ENCODE measurements at places on chromosomes 7 and 10.
A peak's percentile ranks its signal among the peaks of the same experiment; 100 is the strongest.

GRCh38 chr10:79243181-79244067 lies 103.8 kb upstream of the PPIF start:
- no peak for DNase-seq

DNA sequence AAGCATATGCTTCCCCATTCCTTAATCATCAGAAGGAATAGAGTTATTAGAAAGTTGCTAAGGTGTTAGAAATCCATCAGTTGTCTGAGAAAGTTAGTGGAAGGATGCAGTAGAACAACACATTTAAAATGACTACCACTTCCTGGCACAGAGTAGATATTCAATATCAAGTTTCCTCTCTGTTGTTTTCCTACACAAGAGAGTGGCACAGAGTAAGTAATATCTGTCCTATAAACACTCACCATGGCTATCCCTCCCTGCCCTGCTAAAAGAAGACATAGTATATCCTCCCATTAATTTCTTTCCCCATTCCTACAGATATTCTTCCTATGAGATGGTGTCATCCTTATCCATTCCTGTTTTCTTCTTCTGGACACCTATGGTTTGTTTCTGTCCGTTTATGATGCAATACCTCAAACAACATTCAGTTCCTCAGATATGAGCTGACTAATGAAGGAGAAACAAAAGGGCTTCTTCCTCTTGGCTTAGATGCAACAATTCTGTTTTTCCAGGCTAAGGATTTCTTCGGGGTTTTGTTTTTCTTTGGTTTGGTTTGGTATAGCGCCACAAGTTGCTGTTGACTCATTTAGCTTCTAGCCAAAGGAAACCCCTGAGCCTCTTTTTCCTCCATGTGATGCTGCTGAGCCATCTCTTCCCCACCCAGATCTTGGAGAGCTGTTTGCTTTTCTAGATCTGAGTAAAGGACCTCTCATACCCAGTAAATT lies 32.9 kb upstream of the BPGM start:
- DNase-seq, result no peak

GRCh38 chr7:147980826-147981813 lies 609.4 kb upstream of the C7orf33 start:
- DNase-seq, result no peak

DNA sequence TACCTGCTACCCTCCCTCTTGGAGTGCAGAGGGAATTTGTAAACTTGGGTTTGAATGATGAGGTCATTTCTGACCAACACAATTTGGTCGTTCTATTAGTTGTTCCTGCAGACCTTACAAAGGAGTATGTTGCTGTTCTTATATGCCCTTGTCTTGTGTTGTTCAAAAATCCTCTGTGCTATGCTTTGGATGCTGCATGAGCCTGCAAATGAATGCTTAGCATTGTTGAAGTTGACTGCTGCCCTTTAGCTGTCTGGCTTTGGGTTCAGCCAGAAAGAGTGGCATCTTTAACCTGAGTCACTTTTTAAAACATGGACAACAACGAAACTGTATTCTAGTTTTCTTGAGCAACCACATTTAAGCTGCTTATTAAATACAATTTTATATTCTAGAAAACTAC lies 80.3 kb downstream of the SND1 start:
- DNase-seq, result no peak

- peak; percentile 53 for DNase-seq
These were observed 293.7 kb downstream of the BBS9 start for GRCh38 chr7:33422825-33423645.

- no peak for DNase-seq
These were observed 147.3 kb upstream of the PLXNA4 start for GRCh38 chr7:132723506-132724081.

GRCh38 chr10:122173766-122174435 lies 97.2 kb upstream of the BTBD16 start:
- no peak for DNase-seq

- DNase-seq, result no peak
These were observed 1.7 kb downstream of the PLEKHS1 start for GRCh38 chr10:113753020-113753692.

- no peak for DNase-seq
These were observed 75.1 kb downstream of the SEMA3D start for GRCh38 chr7:85111761-85112160.

DNA sequence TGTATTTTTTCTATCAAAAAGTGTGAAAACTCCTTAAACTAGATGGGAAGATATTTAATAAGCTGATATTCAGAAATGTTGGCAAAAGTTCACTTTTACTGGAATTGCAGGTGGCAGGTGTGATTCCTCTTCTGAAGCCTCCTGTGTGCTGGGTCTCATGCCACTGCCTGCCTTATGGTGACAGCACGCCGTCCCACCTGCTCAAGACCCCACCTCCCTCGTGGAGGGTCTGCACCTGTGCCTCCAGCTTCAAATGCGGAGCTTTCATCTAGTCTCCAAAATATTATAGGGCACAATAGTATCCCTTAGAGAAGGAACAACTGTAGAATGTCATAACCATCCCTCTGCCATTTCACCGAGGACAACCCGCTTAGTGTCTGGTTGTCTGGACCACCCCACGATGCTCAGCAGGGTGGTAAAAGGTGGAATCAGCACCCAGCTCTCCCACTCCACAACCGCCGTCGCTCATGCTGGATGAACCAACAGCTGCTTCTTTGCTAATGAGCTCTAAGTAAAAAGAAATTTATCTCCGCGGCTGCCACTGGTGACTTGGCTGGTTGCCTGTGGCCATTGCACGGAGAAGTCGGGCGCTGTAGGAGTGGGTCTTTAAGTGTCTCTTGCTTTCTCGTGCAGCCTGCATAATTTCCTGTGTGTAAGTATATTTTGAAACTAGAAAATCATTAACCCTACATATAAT lies 119.3 kb upstream of the TCERG1L start:
- no peak for DNase-seq

GRCh38 chr10:51176976-51177695 lies 102.8 kb downstream of the PRKG1 start:
- no peak for DNase-seq

GRCh38 chr7:138875794-138876193 lies 77.8 kb upstream of the ATP6V0A4 start:
- no peak for DNase-seq

DNA sequence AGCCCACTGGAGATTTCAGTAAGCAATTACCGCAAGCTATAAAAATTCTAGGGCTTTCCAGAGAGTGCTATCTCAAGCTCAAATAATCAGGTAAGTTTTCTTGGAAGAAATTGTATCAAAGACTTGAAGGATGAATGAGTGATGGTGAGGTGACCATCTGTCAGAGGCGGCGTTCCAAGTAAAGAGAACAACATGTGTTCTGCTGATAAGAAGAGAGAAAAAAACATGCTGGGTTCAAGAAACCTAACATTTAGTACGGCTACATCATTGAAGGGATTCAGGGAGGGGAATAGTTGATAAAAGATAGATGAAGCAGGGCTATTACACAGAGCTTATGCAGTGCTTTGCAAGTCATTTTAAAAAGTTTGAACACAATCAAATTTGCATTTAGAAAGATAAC lies 100.7 kb downstream of the GNAI1 start:
- no peak for DNase-seq

GRCh38 chr10:34811968-34812514 lies 3.1 kb downstream of the PARD3 start:
- no peak for DNase-seq

DNA sequence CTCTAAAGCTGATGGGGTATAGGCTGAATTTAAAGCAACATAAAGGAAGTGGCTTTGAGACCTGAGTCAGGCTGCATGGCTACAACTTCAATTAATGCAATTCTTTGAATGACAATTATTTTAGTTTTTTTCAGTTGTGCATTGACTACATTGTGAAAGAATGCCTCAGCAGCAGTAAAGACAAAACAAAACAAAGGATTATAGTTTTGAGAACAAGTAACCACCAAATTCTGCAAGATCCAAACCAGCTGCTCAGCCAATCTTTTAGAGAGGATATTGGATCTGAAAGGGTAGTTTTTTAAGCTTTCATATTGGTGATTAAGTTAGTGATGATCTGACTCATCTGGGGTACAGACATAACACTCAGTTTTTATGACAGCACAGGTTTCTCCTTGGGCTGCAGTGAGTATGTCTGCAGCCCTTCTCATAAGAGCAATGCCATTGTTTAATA lies 40.6 kb upstream of the ABCA13 start:
- DNase-seq, result no peak

DNA sequence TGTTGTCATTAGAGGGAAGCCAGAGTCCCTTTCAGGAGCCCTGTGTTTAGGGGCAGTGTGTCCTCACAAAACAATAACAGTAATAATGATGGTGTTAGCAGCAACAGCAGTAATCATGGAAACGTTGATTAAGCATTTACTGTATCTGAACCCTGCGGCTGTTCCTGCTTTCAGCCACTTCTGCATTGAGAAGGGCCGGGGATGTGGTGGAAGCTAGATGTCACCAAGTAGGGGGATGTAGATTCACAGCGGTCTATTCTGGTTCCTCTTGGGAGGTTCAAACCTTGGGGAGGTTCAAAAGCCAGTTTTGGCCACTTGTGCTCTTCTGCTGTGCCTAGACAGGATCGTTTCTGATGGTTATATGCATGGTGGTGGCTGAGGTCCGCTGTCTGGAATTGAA lies 44.8 kb downstream of the PRPF18 start:
- DNase-seq, result no peak

GRCh38 chr7:84060760-84061261 lies 133.8 kb downstream of the SEMA3A start:
- no peak for DNase-seq

DNA sequence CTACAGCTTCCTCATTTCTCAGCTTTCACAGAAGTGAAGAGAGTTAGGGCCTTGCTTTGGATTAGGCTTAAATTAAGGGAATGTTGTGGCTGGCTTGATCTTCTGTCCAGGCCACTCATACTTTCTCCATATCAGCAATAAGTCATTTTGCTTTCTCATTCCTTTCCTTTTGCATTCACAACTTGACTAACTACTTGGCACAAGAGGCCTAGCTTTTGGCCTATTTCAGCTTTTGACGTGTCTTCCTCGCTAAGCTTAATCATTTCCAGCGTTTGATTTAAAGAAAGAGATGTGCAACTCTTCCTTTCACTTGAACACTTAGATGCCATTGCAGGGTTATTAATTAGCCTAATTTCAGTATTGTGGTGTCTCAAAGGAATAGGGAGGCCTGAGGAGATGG lies 712.0 kb downstream of the INHBA start:
- no peak for DNase-seq

GRCh38 chr7:130982651-130983050 lies 248.6 kb upstream of the KLF14 start:
- no peak for DNase-seq

- DNase-seq, result no peak
These were observed 224.4 kb downstream of the PTPRN2 start for GRCh38 chr7:158362912-158363905.

DNA sequence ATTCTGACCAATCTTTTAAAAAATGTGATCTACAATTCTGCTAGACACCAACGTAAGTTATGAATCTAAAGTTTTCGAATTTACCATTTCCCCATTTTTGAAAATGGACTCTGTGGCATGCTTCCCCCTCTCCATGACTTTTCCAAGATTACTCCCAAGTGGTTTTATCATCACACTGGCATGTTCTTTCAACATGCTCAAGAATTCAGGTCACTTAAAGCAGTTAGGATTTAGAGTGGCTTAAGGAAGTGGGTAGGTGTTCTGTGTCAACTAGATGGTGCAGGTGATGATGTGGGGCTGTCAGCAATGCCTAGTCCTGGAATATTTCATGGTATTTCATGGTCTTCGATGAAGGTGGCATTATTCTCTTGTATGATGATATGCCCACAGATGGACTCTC lies 164.0 kb upstream of the ASAH2 start:
- DNase-seq, result no peak

- DNase-seq, result no peak
These were observed 4.0 kb upstream of the TMEM236 start for GRCh38 chr10:17747883-17748550.

- DNase-seq, result no peak
These were observed 49.3 kb upstream of the IL6 start for GRCh38 chr7:22677680-22678079.

GRCh38 chr10:53135213-53135896 lies 362.8 kb upstream of the MBL2 start:
- DNase-seq, result no peak

DNA sequence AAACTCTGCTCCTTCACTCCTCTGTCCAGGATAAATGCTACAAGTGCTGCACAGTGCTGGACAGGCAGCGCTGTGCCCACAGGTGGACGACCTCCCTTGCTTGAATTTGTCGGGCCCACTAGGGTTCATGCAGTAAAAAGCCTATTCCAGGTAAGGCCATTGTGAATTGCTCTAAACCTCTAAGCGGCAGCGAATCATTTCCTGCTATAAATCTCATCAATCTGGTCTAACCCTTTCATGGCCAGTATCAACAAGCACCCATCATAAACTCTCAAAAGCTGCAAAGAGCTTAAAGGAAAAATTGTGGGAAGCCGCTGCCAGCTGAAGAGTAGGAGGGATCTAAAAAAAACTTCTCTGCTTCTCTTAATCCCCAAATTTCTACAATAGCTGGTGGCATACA lies 134.2 kb downstream of the SLC25A13 start:
- no peak for DNase-seq

- DNase-seq, result no peak
These were observed 225.3 kb upstream of the RHOBTB1 start for GRCh38 chr10:61169294-61169693.

DNA sequence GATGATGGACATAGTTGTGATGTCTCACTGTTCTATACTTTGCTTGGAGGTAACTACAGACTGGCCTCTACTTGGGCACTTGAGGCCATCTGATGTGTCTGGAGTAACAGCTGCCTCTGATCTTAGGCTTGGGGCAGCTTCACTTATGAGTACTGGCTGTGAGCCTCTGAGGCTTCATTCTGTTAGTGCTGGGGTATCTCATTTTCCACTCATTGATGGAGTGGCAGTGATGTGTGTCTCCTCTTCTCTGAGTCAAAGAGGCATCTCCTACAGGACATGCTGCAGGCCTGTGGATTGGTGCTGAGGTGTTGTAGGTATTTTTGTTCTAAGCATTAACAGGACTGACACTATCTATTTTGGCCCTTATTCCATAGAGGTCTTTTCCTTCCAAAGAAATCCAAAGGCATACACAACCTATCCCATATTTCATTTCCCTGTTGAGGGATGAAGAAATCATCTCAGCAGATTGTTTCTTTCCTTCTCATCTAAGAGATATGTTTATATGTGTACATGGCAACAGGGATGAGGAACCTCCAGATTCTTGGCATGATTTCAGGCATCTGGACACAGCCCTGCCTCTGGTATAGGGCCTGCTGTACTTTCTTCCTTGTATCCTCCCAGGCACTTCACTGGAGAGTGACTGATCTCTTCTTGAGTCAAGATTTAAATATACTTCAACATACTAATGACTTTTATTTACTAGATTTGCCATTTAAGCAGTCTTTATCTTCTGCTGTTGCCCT lies 65.7 kb upstream of the NOBOX start:
- DNase-seq, result no peak

Measured in left lobe of liver (tissue), 2 donors.